Activated CD4-positive, alpha-beta T cell treated with anti-CD3 and anti-CD28 coated beads, Interleukin-2, amount 10 ng/mL, durations not matched to agents 7 days and 5 days (primary cell): ENCODE measurements at places on chromosomes 16 and 17. TPM values are rescaled to one million over a fixed set of nuclear protein-coding genes. Genes with fewer than 3 reads are reported as not detected.

DNA sequence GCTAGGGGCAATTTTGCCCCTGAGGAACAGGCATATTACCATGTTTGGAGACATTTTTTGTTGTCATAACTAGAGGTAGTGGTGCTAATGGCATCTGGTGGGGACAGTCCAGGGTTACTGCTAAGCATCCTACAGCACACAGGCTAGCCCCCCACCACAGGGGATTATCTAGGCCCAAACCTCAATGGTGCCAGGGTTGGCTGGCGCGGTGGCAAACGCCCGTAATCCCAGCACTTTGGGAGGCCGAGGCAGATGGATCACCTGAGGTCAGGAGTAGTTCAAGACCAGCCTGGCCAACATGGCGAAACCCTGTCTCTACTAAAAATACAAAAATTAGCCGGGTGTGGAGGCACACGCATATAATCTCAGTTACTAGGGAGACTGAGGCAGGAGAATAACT lies 15.2 kb downstream of the C1QTNF1 start:
- no peak for DNase-seq

DNA sequence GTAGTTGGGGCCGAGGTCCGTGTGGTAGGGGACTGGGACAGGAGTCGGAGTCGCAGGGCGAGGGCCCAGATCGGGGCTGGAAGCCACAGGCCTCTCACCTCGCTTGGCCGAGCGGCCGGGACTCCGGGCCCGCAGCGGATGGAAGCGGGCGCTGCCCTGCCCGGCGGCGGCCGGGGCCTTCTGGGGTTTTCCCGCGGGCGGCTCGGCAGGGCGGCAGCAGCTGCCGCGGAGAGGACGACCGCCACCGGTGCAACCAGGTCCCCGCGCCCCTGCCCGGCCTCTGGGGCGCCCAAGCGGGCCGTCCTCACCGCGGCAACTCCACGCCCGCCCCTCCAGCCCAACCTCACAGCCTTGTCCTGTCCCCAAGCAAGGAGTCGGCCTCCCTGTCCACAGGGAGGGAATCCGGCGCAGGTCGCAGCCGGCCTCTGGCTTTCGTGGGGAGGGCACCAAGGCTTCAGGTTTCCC lies 15.6 kb upstream of the UTP6 start:
- no peak for DNase-seq

- no peak for DNase-seq
Measured at GRCh38 chr17:73815474-73815873, 171.2 kb upstream of the SDK2 start.

GRCh38 chr16:14199624-14200023 lies 128.5 kb downstream of the MRTFB start:
- no peak for DNase-seq

- no peak for DNase-seq
Measured at GRCh38 chr17:861364-861763, 79.2 kb downstream of the MRM3 start.

DNA sequence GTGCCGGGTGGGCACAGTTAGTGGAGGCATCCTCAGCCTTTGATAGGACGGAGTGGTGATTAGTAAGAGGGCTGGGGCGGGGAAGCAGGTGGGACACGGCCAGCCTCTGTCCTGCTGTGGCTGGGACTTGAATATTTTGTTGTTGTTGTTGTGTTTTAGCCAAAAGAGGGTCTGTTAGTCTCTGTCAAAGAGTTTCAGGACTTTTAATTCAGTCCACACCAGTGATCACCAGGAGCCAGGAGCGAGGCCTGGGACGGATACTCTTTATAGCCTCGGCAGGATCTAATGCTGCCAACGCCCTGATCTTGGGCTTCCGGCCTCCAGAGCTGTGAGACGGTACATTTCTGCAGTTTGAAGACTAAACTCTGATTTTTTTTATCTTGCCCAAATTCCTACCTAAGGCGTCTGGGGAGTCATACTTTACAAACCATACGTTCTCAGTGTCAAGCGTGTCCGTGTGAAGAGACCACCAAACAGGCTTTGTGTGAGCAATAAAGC lies 2.9 kb upstream of the RNF213 start:
- no peak for DNase-seq

- peak; percentile 31 for DNase-seq
Measured at GRCh38 chr17:79811011-79811867, 14.4 kb upstream of the CBX8 start.

- DNase-seq: no peak
Measured at GRCh38 chr17:73318836-73319235, 7.0 kb upstream of the CDC42EP4 start.

- DNase-seq: no peak
Measured at GRCh38 chr17:50691550-50692447, 15.9 kb downstream of the ANKRD40 start.

DNA sequence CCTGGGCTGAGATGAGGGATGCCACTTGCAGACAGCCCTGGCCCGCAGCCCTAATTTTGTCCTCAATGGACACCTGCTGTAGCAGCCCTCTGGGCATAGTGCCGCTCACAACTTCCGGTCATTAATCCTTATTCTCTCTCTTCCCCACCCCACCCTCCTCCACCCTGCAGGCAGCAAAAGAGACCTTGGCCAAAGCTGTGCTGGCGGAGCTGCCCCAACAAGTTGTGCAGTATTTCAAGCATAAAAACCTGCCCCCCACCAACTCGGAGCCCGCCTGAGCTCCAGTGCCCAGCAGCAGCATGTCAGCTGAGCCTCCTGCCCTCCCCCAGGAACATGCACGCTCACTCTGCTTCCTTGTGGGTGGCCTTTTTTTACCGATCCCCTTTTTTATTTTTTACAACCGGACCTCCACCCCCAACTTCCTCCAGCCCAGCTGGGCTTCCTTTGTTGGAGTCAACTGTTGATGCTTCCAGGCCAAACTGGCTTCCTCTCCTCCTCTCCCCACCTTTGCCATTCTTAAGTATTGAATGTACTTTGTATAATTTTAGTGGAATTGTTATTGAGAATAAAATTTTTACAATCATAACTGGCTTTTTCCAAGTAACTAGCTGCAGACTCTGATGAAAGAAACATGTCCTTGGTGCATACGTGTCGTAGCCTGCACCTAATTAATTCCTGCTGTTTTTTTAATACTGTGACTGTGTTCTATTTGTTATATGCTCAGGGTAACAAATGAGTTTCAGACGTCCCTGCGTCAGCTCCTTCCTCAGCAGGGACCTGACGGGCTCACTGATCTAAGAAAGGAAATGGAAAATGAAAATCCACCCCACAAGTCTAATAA lies 38.2 kb downstream of the PSME3IP1 start:
- DNase-seq: no peak

- DNase-seq: peak; percentile 81
Measured at GRCh38 chr17:5049314-5049841, 14.2 kb upstream of the SLC52A1 start.

DNA sequence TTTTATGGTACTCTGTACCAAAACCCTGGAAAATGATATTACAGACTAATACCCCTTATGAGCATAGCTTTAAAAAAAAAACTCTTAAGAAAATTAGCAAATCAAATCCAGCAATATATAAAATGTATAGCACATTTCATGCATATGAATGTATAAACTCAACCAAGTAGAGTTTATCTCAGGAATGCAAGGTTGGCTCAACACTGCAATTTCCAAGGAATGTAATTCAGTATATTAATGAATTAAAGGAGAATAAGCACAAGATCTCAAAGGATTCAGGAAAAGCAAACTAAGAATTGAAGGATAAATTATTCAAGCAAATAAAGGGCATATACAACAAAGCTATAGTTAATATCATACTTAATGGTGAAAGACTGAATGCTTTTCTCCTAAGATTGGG lies 61.9 kb upstream of the RPL38 start:
- no peak for DNase-seq

DNA sequence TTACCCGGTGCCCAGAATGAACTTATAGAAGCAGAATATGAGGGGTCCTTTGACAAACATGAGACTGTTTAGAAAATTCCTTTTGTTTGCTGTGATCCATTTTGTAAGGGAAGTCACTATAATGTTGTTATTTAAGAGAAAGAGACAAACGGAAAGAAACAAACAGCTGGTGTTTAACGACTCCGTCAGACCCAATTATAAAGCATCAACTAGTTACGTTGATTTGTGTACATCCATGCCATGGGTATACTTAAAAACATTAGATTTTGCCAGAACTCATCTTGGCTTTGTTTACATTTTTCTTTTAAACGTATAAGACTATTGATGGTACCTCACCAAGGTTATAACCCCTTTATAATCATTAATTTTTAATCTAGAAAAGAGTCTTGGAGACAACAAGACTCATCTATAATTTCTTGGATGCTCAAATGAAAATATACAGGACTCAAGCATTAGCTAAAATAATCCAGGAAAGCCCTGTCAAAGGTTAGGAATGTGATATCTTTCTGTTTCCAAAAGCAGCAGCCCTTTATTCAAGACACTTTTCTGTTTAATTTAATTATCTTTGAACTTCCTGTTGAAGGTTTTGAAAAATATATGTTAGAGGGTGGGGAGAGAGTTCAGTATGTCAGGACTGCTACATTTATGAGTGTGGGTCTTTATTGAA lies 331.7 kb downstream of the WWOX start:
- no peak for DNase-seq

DNA sequence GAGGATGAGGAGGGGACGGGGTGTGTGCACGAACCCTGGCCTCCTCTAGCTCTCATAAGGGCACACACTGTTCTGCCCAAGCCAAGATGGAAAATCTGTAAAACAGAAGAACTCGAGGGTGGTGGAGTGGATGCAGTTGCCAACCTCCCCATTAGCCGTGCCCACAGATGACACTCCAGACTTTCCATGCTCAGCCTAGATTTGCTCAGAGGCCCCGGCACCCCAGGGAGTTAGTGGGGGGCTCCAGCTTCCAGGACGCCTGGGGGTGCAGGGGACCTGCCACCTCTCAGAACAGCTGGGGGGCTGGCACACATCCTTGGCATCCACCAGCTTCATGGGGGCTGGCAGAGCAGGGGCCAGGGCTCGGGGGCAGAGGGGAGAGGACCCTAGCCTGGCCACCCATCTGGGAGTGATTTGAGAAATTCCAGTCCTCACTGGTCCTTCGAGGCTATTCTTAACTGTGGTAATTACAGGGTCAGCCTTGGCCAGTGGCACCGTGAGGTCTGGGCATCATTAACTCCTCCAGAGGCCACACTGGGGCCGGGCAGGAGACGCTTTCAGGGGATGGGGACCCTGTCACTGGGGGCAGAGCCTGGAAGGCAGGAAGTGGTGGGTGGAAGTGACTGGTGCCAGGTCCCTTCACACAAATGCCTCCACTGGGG lies 14.3 kb downstream of the VASN start:
- DNase-seq: no peak

DNA sequence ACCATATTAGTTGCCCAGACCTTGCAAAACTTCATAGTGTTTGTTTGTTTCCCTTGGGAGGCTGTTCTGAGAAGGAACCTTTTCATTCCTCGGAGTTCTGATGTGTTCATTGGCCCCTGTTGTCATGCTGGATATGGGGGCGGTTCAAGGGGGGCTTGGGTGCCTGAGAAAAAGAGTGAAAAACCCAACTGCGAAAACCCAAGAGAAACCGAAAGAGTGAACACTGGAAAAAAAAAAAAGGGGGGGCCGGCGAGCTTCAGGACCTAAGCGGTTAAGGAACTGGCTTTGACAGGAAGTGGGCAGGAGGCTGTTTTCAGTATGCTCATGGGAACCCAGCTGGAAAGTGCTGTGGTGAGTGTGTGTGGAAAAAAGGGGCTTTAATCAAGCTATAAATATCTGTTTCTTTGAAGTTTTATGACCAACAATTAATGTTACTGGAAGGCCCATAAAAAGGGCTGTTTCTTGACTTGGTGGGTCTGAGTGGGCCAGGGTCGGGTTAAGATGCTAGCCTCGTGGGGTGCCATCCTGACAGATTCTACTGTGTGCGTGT lies 510.7 kb downstream of the MAF start:
- peak; percentile 76 for DNase-seq

- no peak for DNase-seq
Measured at GRCh38 chr17:55398689-55399088, 22.9 kb downstream of the MMD start.

DNA sequence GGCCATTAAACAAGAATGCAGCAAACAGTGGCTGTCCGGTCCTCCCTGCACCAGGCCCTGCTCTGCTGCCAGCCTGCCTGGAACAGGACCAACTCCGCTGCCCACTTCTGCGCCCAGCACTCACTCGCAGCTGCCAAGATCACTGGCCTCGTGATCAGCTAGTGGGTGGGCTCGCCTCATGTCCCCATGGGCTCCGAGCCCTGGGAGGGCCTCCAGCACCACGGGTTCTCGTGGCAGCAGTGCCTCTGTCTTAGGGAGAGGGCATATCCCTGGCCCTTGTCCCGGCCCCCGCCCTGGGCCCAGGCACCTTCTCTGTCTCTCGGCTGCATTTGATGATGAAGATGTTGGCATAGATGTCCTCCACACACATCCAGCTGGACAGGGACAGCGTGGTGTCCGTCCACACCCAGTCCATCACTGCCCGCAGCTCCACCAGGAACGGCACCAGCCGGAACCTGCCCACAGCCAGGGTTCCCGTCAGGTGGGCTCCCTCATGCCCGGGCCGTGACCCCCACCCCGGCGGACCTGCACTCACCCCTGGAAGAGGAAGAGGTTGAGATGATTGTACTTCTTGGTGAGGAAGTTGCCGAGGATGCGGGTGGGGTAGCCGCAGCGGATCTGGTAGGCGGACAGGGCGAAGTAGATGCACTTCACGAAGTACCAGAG lies 13.1 kb downstream of the CTU2 start:
- DNase-seq: no peak

DNA sequence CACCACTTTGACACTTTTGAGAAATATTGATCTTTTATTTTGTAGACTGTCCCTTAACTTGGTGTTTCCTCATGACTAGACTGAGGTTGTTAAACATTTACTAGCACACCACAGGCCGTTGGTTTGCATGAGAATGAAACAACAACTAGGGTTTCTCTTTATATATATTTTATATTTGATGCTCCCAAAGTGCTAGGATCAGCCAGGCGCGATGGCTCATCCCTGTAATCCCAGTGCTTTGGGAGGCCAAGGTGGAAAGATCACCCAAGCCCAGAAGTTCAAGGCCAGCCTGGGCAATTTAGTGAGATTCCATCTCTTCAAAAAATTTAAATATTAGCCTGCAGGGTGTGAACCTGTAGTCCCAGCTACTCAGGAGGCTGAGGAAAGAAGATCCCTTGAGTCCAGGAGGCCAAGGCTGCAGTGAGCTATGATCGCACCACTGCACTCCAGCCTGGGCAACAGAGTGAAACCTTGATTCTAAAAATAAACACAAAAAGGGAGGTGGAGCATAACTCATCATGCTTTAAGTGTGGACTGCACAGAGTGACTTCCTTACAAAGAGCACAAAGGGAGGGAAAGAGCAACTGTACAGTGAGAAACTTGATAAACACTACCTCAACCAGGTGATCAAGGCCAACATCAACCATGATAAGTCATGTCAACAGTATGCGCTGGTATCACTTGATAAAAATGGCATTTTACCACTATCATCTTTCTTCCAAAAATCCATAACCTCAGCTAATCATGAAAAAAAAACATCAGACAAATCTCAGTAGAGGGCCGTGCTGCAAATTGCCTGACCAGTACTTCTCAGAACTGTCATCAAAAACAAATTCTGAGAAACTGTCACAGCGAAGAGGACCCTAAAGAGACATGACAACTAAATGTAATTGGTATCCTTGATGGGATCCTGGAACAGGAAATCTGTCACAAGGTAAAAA lies 72.8 kb upstream of the ATF7IP2 start:
- no peak for DNase-seq

The UBALD2 gene
- total RNA-seq: 319 TPM

The KRTAP4-5 gene
- total RNA-seq: not detected
